ENCODE measurements at places on chromosomes 7 and 10.

- DNase-seq = no peak
Measured at GRCh38 chr7:42082144-42082543, 154.9 kb downstream of the GLI3 start.

GRCh38 chr10:84089162-84089561 is 50.1 kb upstream of the GHITM start:
- no peak for DNase-seq

- no peak for DNase-seq
Measured at GRCh38 chr7:70619130-70619529, 512.8 kb upstream of the GALNT17 start.

GRCh38 chr10:16993186-16993585 is 136.4 kb downstream of the CUBN start:
- no peak for DNase-seq

GRCh38 chr10:129334266-129334665 is 132.8 kb upstream of the MGMT start:
- no peak for DNase-seq

DNA sequence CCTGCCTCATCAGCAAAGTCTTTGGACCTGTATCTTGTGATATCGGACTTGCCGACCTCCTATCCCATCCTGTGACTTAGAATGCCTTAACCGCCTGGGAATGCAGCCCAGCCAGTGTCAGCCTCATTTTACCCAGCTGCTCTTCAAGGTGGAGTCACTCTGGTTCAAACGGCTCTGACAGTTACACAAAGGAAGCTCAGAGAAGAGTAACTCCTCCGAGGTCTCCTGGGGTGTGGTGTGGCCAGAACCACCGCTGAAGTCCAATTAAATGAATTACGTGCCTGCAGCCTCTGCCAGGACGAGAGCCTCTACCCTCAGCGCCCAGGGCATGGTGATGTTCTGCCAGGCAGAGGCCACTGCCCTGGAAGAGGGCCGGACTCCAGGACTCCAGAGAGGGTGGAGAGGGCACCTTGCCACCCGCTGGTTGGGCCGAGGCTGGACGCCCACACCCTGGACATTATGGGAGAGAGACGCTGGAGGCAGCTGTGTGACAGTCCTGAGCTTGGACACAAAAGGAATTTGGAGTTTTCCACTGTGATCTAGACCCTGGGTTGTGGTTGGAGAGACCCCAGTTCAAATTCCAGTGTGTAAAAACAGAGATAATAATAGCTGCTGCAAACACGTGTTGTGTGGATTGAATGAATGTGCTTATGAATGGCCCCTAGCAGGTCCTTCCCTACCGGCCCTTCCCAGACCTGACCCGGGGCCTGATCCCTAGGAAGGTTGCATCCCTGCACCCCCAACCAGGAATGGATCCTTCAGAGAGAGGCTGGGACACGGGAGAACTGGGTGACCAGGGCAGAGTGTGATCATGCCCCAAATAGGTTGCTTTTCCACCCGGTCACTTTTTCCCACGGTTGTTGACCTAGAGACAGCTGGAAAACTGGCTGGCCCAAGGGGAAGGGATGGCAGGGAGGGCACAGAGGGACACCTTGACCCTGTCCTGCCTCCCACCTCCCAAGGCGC is 37.8 kb upstream of the FZD9 start:
- DNase-seq = no peak

DNA sequence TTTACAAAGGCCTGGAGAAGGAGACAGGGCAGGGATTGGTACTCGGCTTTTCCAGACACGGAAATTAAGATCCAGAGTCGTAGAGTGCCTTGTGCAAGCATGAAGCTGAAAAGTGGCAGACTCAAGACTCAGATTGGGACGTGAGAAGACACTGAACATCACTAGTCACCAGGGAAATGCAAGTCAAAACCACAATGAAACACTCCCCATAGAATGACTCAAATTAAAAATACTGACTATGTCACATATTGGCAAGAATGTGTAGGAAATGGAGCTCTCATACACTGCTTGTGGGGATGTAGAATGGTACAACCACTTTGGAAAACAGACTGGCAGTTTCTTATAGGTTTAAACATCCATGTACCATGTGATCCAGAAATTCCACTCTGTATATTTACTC is 472.0 kb downstream of the RPS24 start:
- DNase-seq = no peak

DNA sequence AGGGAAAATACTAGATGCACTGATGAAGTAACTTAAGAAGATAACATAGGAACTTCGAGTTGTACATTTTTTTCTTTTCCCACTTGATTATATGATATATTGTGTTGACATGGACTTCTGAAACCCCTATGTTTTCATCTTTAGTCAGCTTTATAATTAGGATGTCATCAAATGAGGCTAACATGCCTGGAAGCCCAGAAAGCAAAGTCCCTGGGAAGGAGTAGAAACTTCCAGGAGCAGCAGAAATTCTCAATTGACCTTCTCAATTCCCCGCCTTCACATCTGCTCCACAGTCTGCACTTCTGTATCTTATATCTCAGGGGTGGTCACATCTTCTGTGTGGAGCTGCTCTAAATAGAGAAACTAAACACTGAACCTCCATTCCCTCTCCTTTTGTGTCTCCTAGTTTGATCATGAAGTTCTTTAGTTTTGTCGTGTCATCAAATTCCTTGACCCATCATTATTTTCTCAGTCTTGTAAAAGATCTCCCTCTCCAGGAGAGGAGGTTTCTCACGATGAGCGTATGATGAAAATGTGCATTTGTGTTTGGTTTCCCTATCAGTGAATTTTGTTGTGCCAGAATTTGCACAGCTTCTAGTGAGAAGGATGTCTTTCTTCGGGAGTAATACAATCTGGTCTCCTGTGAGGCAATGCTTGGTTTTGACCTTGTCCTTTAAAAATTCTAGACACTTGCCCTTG is 303.3 kb downstream of the SUGCT start:
- no peak for DNase-seq

DNA sequence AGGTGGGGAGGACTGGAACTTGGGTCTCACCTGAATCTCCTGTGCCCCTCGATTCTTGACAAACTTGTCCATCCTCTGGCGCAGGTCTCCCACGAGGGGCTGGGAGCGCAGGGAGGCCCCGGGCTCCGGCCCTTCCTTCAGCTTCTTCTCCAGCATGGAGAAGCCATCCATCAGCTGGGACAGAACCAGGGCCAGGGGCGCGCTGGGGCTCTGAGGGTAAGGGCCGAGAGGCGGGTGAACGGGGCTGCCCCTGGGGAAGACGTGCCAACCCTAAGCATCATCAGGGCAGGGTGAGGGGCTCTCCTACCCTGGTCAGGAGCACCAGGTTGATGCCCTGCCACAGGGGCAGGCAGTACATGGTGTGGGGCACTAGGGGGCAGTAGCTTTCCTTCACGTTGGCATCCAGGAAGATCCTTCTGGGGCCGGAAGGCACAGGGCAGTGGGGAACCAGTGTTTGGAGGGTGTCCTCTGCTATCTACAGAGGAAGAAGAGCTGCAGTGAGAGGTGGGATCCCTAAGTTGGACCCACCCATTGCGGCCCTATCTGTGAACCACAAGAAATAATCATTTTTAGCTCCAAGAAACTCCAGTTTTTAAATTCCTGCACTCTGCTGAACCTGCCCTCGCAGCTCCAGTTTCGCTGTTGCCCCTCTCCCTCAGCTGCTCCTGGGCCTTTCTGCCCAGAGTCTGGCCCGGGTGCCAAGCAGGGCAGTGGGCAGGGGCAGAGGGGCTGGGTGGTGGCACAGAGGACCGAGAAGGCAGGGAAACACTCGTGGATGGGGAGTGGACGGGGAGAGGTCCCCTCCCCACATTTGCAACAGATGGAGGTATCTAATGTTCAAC is 10.8 kb upstream of the PYROXD2 start:
- DNase-seq = no peak

- DNase-seq = no peak
Measured at GRCh38 chr10:102545997-102546396, 42.2 kb downstream of the SUFU start.

DNA sequence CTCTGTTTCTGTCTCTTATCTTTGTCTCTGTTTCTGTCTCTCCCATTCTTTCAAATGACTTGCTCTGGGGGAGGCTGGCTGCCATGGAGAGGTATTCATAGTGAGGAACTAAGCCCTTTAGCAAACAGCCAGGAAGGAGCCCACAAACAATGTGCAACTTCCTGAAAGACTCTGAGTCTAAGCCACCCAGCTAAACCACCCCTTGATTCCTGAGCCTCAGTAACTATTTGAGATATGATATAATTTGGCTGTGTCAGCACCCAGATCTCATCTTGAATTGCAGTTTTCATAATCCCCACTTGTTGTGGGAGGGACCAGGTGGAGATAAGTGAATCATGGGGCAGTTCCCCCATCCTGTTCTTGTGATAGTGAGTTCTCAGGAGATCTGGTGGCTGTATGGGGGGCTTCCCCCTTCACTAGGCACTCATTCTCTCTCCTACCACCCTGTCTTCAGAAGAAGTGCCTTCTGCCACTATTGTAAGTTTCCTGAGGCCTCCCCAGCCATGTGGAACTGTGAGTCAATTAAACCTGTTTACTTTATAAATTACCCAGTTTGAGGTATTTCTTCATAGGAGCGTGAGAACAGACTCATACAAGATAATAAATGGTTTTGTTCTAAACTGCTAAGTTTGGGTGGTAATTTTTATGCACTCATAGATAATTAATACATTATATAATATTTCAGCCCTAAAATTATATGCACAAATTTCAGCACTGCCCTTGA is 121.2 kb upstream of the FOXP2 start:
- no peak for DNase-seq

- DNase-seq = peak; percentile 30
Measured at GRCh38 chr10:129759214-129760002, 204.7 kb downstream of the EBF3 start.

- no peak for DNase-seq
Measured at GRCh38 chr7:103373866-103374643, 26.6 kb downstream of the PSMC2 start.

DNA sequence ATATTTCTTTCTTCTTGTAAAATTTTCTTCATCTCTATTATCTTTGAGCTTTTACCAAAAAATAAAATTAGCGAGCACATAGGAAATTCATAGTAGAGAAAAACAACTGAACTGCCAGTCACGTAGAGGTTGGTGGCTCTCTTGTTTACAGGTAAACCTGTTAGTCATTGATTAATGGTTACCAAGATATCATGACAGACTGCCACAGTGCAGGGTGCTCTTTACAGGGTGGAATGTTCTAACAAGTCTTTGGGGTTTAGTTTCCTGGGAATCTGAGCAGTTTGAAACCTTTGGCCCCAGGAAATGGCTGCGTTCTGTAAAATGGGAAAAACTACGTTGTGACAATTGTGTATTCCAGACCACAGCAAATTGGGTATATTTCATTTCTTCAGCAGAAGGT is 407.3 kb upstream of the ADARB2 start:
- DNase-seq = no peak

GRCh38 chr10:58280477-58280876 is 11.5 kb downstream of the CISD1 start:
- DNase-seq = no peak

- DNase-seq = no peak
Measured at GRCh38 chr10:227014-227413, 91.8 kb downstream of the ZMYND11 start.

DNA sequence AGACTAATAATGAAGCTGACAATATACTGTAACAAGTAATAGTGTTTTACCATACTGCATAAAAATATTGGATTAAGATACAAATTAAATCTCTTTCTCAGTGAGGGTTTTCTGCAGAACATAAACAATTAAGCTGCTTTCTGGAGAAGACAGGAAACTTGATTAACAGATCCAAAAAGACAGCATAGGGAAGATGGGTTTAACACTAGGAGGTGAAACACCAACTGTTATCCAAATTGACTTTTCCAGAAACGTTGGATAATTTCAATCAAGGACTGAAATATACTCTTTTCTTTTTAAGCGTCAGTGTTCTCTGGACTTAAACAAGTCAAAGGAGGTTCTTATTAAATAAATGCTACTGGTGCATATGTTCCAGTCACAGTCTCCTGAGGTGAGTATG is 45.3 kb upstream of the IMMP2L start:
- DNase-seq = no peak

- no peak for DNase-seq
Measured at GRCh38 chr10:20712774-20713173, 184.3 kb downstream of the NEBL start.

DNA sequence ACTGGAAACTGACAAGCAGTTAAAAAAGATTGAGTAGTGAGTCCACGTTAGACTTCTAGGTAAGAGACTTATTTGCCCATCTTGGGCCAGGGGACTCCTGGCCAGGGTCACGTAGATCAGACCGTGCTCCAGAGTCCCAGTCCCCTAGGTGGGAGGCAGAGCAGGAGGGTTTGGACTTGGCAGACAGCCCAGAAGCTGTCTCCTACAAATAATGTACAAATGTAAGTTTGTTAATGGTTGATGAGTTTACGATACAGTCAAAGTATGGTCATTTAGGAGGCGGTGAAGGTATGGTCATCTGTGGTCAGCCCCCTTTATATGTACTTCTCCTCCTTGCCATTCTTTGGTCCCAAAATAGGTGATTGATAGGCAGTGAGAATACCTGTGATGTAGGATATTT is 28.2 kb downstream of the INPP5F start:
- DNase-seq = no peak

- DNase-seq = no peak
Measured at GRCh38 chr7:2357165-2357564, 2.5 kb downstream of the EIF3B start.

GRCh38 chr7:91270372-91270771 is 6.1 kb downstream of the FZD1 start:
- no peak for DNase-seq

DNA sequence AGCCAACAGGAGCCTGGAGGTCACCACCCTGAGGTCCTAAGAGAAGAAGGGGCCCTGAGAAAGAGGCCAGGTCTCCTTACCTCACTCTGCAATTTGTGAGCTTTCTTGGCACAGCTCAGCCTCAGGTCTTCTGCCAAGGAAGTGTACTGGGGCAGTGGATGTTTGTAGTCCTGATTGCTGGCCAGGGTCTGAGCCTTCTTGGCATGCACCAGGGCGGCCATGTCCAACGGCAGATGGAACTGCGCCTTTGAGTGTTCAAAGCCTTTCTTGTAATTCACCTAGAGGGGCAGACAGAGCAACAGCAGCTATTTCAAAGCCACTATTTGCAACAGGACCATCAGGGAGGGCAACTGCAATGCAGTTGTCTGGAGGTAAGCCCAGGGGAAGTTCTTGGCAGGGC is 51.7 kb downstream of the NRAP start:
- DNase-seq = no peak

DNA sequence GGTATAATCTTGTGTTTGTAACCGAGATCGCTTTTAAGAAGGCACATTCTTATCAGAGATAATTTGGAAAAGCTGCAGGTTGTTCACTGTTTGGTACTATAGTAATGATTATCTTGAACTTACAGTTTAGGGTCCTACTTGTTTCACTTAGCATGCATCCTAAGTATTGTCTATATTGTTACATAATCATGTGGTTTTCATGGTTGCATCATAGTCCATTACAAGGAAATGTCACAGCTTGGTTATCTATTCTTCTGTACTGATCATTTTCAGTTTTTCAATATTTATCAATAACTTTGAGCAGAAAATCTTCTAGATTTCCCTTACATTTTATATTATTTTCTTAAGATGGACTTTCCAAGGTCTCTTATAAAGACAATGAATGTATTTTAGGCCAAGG is 116.3 kb downstream of the PLPP4 start:
- DNase-seq = no peak
